Panc1 (cell line): ENCODE measurements at places on chromosomes 12 and 14. TPM values are rescaled to one million over a fixed set of nuclear protein-coding genes. Genes with fewer than 3 reads are reported as not detected.

ASIC1 gene
- 13.5 TPM for total RNA-seq

- no peak for DNase-seq
These were observed 130.3 kb upstream of the ARID2 start for GRCh38 chr12:45599196-45599595.

- DNase-seq: no peak
These were observed 739 bp upstream of the SPATA7 start for GRCh38 chr14:88384718-88385117.

- no peak for DNase-seq
These were observed 212.1 kb upstream of the RTL1 start for GRCh38 chr14:101115652-101116051.

GRCh38 chr14:65095633-65096205, 6.6 kb downstream of the MAX start:
- DNase-seq: no peak
